Amygdala (tissue), 56 donors: ENCODE measurements at places on chromosomes 5 and 9.

DNA sequence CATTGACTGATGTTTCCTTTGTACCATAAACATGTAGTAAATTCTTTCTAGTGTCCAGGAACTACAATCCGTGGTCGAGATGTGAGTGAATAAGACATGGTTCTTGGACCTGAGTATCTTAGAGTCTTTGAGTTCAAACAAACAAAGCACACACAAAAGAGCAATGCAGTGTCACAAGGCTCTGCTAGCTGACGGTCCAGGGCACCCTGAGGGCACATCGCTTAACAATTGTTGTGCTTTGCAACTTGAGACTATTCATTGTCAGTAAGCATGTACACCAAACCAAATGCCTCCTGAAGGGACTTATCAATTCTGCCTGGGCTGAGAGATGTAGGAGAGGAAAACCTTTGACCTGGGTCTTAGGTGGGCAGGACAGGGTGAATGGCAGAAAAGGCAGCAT, 84.8 kb downstream of the CAMK4 start:
- no peak for DNase-seq

DNA sequence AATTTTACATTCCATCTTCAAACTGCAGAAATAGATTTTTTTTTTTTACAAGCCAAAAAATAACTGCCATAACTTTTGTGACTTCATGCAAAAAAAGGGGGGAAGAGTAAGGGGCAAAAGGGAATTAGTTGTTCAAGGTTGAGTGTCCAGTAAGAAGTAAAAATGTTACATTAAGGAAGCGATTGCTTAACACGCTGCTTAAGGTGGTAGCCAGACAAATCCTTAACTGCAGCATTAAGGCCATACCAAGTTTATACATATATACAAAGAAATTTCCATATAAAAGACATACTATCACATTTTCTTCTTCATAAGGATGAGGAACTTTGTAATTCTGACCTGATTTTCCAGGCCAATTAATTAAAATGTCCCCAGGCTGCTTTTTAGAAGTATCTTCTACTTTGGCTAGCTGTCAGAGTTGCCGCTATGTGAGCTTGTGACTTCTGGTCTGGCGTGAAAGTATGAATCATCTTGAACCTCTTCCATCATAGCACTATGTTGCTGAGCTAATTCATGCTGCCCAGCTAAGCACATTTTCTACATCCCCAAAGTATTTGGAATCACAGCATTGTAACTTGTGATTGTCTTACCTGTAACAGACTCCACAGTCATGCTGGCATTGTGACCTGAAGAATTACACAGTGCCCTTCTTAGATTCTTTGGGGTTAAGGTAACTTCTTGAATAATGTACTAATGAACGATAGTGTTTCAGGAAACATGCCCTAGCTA, 40.0 kb downstream of the G3BP1 start:
- no peak for DNase-seq

- no peak for DNase-seq
These were observed 355.7 kb upstream of the IRX2 start for GRCh38 chr5:3107156-3107611.

GRCh38 chr5:81808106-81808505, 57.2 kb upstream of the SSBP2 start:
- DNase-seq: no peak

DNA sequence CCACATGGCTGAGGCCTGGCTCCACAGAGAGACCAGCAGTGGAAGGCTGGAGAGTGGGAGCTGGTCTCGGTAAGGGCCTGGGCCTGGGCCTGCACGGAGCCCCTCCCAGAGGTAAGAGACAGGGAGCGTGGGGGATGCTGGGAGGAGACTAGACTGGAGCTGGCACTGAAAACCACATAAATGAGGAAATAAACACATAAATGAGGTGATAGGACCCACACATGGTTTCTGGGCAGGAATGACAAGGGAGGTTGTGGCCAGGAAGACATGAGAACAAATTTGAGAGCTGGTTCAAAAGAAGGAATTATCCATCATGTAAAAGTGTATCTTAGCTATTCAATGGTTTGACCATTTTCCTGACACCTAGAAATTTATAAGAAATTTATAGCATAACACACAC, 451.7 kb upstream of the DAP start:
- DNase-seq: no peak

- DNase-seq: no peak
These were observed 11.4 kb downstream of the ZFAND5 start for GRCh38 chr9:72353455-72354116.

DNA sequence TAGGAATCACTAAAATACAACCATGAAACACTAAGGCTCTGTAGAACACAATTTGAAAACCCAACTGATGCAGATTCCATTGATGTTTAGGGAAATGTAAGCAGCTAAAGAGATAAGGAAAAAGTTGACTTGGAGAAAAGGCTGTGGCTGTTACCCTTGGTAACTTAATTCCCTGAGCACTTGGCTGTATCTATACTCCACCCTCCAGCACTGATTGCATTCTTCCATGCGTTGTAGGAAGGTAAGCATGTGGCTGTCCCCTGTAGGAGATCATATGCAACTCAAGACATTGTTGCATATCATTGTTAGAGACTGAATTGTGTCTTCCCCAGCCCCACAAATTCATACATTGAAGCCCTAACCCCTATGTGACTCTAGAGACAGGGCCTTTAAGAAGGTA, 184.5 kb downstream of the CEMIP2 start:
- no peak for DNase-seq

DNA sequence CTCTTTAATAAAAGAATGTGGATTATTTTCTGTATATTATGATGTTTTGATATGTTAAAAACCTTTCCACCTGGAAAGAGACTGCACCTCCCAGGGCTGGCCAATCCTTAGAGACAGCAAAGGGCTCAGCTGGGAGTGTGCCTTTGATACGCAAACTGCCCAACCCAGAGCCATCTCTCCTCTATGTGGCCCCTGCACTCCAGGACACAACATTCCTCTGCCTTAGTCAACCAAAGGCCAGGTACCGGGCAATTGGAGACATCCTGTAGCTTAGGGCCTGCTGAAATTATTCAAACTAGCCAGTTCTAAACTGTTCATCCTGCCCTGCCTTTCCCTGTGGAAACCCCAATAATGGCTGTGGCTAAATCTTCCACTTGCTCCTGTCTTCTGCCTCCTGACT, 5.0 kb upstream of the HSPB3 start:
- no peak for DNase-seq

GRCh38 chr9:89501311-89501898, 3.5 kb upstream of the SEMA4D start:
- DNase-seq: no peak

GRCh38 chr9:22005702-22006606, 3.2 kb downstream of the CDKN2B start:
- DNase-seq: no peak

DNA sequence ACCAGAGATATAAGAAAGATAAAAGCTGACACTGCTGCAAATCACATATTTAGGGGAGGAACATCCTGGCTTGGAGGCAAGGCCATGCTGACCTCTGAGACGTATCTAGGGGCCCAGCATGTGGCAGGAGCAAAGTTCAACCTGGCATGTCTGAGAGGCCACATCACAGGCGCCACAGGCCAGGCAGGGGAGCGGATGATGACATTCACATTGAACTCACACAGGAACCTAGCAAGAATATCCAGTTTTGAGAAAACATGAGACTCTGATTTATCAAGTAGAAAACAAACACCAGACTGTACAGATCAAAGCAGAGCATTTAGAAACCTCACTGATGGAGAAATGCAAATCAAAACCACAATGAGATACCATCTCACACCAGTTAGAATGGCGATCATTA, 64.2 kb upstream of the STK32A start:
- no peak for DNase-seq

DNA sequence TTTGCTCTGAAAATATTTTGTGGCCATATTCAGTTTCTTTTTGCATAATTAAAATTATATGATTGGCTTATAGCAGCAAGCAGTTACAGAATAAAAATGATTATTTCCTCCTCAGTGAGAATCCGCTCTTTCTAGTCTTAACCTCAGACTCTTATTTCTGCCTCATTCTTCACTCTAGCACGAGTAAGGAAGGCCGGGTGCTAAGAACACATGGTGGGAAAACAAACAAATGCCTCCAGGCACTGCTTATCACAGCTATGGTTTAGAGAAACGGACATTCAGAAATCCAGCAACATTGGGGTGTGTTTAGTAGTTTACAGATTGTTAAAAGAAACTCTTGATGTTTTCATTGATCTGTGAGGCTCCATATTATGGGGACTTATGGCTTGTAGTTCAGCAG, 168.7 kb downstream of the KDM4C start:
- no peak for DNase-seq

DNA sequence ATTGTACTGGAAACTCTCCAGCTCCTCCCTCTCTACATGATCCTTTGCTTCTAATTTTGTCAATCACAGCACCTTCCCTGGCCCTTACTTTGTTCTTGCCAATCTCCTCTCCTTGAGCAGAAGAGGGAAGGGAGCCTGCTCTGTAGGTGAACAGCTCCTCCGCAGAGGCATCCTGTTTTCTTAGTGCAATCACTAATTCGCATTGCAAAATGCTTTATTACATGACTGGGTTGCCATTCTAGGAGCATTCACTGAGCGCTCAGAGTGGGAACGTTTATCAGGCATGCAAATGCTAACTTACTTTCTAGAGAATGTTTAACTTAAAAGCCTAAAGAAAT, 416 bp upstream of the SNX18 start:
- no peak for DNase-seq

- DNase-seq: no peak
These were observed 208.8 kb downstream of the ERCC6L2 start for GRCh38 chr9:96084331-96084734.

- DNase-seq: no peak
These were observed 26.3 kb upstream of the PTGER4 start for GRCh38 chr5:40653221-40654022.

- DNase-seq: no peak
These were observed 55.8 kb downstream of the PTTG1 start for GRCh38 chr5:160477266-160477970.

DNA sequence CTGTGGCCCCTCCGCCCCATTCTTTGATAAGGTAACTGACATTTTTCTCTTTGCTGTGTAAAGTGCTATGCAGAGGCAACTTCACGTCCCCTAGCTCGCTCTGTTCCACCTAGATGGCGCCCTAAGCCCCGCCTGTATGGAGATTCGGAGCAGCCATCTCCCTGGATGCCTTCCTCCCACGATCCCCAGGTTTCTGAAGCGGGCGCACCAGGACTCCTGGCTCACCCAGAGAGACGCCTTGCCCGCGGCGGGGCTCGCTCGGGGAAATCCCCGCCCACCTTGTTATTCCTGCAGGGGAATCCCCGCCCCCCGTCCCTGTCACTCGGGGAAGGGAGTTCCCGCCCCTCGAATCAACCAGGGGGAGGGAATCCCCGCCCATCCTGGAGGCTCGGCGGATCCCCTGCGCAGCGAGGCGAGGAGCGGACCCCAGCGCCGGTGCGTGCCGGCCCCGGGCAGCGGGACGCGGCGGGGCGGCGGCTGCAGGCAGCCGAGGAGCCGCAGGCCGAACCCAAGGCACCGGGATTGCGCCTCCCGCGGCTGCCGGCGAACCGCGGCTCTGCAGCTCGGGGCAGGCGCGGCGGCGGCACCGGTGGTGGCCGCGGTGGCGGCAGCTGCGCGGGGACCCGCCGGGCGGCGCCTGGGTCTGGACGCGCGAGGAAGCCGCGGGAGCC, at the start of gene PDZD2:
Gene PDZD2 (plus strand): TSS at position 384 of the 671 bp plus-strand sequence.
- peak; percentile 35 for DNase-seq

DNA sequence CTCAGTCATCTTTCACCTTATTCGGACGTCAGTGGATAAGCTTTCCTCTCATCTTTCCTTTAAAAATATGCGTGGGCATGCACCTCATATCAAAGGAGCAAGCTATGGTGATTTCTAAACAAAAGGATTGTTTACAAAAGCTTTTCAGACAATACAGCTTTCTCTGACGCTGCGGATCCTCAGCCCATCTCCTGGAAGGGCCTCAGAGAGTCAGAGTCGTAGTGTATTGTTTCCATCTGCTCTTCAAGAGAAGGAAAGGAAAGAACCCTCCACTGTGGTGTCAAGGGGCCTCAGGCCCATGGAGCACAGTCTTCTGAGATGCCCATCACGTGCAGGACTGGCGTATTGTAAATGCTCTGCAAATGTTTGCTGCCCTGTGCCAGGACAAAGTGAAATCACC, 163.4 kb upstream of the MAP1B start:
- no peak for DNase-seq

GRCh38 chr5:175887463-175887862, 16.1 kb downstream of the CPLX2 start:
- DNase-seq: no peak

- DNase-seq: peak; percentile 66
These were observed 77.7 kb upstream of the SELENOP start for GRCh38 chr5:42889311-42889933.

GRCh38 chr9:81083067-81083466, 606.3 kb downstream of the TLE1 start:
- no peak for DNase-seq

DNA sequence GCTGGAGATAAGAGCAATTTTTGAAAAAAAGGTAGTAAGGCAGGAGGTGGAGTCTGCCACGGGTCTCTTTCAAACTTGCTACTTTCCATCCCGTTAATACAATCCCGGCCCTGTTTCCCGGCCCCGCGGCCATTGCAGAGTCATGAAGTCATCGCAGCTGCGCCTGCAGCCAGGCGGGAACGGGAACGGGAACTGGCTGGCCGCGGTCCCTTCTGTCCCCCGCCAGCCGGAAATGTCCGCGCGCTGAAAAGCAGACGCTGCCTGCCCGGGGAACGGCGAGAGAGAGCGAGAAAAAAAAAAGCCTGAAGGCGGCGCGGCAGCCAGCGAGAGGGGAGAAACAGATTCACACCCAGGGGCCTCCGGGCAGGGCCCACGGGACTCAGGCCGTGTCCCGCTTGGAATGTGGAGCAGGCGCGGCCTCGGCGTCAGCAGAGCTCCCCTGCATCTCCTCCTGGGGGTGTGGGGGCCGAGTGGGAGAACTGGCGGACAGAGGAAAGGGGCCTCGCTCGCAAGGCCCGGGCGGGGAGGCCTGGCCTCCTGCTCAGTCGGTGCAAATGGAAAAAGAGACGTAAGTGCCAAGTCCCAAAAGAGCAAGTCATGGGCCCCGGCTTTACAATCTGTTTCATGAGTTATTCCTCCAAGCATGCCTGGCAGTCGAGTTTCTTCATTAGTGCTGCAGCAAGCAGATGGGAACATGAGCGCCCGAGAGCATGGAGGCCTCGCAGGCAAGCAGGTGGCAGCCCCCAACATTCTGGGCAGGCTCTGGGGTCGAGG, 201.2 kb upstream of the GAS1 start:
- peak; percentile 73 for DNase-seq
